Stimulated activated CD8-positive, alpha-beta memory T cell treated with anti-CD3 and anti-CD28 coated beads, Interleukin-12 subunit alpha, Interleukin-12 subunit beta, amount 100 ng/mL, for 4 hours (primary cell): ENCODE measurements at places on chromosomes 16 and 17.

DNA sequence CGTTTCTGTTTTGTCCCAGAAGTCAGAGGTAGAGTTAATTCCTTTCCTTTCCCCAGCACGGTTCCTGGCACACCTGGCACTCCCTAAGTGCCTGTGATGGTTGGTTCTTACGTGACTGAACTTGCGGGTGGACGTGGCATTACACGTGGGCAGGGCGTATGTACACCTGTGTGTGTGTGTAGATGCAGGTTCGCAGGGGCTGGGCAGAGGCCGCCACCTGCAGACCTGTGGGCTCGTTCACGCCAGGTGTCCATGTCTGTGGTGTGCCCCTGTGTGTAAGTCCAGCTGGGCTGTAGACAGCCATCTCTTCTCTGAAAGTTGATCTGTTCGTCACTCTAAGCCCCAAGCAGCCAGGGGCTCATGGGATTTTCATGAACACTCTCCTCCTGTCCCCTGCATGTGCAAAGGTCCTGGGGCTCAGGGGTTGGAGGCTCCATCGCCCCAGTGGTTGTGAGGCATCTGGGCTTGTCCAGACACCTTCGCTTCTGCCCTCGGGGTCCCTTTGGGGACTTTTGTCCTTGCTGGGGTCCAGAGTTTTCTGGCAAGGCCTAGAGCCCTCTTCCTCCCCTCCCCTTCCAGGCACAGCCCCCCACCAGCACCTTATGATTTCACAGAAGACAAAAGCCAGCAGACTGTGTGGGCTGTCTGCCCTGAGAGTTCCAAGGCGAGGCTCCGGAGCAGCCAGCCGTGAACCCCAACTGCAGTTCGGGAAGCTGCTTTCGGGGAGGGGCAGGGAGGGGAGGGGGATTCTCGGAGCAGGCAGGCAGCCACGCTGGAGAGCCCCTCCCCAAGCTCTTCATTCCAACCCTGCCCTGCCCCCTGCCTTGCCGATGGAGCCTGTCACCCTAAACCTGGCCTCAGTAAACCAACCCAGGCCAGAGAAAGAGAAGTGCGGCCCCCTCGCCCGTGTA, 5.4 kb upstream of the FSCN2 start:
- DNase-seq: no peak

DNA sequence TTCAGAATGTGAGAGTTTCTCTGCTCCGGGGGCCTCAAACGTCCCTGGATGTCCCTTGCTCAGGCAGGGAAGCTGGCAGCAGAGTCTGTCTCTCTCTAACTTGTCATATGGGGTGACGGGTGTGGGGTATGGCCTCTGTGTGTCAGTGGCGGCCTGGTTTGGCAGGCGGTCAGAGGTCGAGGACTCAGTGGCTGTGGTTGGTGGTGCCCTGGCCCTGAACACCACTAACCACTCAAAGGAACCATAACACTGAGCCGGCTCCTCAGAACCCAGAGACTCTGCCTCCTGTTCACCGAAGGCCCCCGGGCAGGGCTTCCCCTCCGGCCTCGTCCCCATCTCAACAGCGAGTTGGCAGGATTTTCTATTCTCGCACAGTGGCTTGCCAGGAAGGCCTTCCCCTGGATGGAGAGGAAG, 677 bp downstream of the P2RX1 start:
- no peak for DNase-seq

DNA sequence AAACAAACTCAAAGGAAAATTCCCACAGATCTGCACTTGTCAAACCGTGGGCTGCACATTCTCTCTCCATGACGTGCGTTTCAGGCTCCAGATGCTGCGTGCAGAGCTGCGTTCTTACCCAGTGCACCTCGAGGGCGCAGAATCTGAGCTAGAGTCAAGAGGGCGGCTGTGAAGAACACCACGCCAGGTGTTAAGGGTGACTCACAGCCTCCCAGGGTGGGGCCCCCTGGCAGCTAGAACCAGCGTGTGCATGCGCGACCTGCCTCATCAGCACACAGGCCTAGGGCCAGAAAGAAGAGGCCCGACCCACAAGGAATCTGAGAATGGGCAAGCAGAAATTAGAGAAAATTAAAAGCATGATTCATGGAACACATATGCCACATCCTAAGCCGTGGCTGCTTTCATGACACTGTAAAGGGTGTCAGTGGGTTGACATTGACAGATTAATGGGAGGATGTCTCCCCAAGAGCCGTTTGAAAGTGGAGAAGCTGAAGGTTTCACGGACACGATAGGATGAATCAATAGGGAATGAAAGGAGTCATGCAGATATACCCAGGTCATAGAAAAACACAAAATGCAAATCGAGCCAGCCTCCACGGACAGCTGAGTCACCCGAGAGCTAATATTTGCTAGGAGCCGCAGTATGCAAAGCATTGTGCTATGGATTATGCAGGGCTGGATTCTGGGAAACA, 29.0 kb downstream of the MARCHF10 start:
- DNase-seq: no peak

- DNase-seq: no peak
Measured at GRCh38 chr16:14400285-14400977, 229.6 kb downstream of the PARN start.

GRCh38 chr17:58760248-58760647, 4.6 kb downstream of the PPM1E start:
- DNase-seq: no peak

GRCh38 chr17:30217746-30218245, 17.7 kb downstream of the SLC6A4 start:
- no peak for DNase-seq
